HS-5 (cell line): ENCODE measurements at places on chromosomes 7 and 10.

DNA sequence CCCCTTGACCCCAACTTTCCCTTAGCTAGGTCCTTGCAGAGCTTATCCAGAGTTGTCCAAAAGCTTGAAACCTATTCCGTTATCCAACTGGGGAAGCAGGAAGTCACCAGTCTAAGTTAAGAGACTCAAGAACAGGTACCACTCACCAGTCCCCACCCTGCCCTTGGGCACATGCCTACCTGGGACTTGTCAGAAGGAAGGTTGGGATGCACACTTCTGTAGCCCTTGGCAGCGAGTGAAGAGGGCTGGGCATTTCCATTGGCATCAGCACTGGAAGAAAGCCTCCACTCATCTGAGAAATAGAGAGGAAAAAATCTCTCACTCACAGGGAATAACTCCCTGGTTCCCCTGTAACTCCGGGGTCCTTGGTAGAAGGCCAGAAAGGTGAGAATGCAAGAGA lies 131.0 kb upstream of the PDLIM1 start:
- no peak for DNase-seq

- DNase-seq, result no peak
Observed at GRCh38 chr10:5618829-5619228, 47.6 kb downstream of the ASB13 start.

DNA sequence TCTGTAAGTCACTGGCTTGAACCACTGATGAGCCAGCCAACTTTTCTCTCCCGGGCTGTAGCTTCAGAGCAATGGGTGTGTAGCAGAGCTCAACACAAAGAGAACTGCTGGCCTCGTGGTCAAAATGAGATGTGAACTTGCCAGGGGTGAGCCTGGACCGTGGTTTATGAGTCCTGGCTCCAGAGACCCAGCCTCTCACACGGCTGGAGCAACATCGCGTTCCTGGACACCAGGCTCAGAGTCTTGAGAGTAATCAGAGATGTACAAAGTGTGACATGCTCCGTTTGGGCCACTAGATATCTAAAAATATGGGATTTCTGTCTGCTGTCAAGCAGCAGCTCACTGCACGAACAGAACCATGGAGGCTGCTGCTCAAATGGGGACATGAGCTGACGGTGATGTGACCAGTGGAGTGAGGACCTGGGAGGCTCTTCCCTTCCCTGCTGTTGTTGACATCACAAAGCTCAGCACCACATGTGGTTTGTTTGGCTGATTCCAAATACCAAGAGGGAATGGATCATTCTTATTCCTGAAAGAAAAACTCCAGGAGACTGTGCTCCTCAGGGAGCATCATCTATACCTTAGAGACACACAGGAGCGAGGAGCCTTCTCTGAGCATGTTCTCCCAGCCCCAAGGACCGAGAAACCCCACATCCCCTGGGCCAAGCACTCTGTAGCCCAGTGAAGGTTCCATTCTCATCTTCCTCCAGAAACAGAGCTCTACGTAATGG lies 9.2 kb upstream of the SVIL start:
- DNase-seq, result no peak

- DNase-seq, result no peak
Observed at GRCh38 chr7:27661811-27662489, 733 bp downstream of the HIBADH start.

DNA sequence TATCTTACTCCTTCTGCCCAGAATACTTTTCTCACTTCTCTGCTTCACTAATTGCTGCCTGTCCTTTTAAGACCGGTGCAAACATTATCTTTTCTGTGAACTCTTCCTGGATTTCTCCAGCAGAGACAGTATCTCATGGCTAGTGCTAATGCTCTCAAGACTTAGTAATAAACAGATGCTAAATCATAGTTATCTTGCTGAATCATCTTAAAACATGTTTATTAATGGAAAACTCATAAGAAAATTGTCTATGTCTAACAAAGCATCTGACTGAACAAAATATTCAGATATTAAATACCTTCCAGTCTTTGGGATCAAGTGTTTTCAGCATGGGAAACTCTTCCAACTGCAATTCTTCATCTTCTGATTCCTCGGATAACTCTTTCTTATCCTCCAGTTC lies 3.1 kb downstream of the DNAJC2 start:
- DNase-seq, result no peak

- no peak for DNase-seq
Observed at GRCh38 chr7:101555269-101555920, 73.7 kb downstream of the MYL10 start.

GRCh38 chr7:128025819-128026218 lies 5.4 kb downstream of the LRRC4 start:
- DNase-seq, result no peak

GRCh38 chr7:70647801-70648498 lies 484.0 kb upstream of the GALNT17 start:
- DNase-seq, result no peak

DNA sequence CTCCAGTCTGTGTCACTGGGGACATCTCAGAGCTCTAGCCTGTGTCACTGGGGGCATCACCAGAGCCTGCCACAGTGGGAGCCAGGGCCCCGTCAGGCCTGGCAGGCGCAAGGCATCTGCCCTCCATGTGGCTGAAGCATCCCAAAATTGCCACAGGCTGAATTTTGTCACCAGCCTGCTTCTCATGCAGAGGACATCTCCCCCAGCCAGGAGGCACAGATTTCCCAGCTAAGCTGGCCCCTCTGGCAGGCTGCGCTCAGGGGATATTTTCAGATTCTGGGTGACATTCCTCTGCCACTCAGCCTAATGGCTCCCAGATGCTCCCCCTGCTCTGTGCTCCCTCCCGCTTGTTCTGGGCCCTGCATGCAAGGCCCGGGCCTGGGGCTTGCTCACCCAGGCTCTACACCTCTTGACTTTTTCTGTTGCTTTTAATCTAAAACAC lies 64.6 kb downstream of the COL13A1 start:
- DNase-seq, result no peak

GRCh38 chr10:116190883-116191282 lies 82.1 kb downstream of the GFRA1 start:
- DNase-seq, result no peak

- no peak for DNase-seq
Observed at GRCh38 chr7:101104799-101105198, 19.5 kb downstream of the TRIM56 start.

- DNase-seq, result peak; percentile 74
Observed at GRCh38 chr7:43119371-43120075, 7.1 kb downstream of the HECW1 start.

DNA sequence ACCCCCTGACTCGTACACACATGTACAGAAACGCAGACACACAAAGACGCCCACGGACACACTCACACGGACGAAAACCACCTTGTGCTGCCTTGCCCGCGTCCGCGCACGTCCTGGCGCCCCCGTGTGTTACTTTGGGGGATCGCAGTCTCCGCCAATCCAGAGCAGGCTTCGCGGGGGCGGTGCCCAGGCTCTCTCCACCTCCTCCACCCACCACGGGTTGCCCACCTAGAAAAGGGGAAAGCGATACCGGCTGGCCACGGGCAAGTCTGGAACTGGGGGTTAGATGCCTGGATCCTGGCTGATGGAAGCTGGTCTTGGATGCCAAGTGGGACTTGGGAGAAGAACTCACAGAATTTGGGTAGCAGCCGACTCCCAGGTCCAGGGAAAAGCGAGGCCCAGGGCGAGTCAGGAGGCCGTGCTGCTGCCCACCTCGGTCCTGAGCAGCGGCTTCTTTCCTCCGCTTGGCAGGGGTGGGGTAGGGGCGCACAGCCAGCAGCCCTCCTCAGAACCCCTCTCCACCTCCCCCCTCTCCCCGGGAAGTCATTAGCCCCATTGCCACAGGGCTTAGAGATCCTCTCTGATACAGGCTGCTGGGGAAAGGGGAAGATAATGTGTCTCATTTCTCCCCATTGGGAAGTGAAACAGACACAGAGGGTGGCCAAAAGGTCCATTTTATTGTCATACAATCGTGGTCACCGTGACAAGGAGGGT lies 4.6 kb upstream of the VGF start:
- no peak for DNase-seq

DNA sequence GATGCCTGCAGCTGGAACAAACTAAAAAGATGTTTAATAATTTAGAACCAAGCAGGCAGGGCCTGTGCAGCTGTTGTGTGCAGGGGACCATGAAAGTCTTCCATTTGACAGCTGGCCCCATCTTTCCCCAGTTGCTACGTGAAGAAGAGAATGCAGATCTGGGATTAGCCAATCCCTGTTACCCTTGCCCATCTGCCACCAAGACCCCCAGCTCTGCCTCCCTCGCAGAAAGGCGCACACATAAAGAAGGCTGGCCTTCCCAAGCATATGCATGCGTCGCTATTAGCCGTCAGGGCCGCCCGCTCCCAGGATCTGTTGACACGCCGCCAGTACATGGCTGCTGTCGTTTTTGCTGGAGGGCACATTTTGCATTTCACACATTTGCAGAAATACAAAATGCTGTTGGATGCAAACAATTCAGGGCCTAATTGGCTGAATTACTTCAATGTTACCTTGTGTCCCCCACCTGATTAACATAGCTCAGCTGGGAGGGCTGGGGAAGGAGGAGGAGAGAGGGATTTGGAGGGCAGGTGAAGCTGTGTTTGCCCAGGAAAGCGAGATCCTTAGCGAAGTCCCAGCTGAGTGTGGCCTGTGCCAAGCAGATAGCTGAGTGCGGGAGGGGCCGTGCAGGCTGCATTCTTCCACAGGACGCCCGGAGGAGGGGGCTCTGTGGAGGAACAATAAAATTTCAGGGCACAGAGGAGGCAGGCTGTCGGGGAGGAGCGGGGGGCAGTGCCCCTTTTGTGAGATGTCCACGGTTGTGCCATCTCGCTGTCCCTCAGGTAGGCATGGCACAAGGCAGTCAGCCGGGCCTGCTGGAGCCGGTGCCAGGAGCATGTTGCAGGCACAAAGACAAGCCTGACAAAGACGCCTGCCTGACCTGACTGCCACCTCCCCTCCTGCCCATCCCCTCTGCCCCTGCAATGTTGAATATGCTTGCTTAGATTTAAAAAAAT lies 443.0 kb upstream of the MKI67 start:
- DNase-seq, result no peak

- DNase-seq, result no peak
Observed at GRCh38 chr7:99096124-99096887, 47.6 kb downstream of the SMURF1 start.

- no peak for DNase-seq
Observed at GRCh38 chr10:1162481-1163203, 106.5 kb downstream of the WDR37 start.

- DNase-seq, result no peak
Observed at GRCh38 chr7:134942690-134943466, 43.4 kb upstream of the AGBL3 start.

DNA sequence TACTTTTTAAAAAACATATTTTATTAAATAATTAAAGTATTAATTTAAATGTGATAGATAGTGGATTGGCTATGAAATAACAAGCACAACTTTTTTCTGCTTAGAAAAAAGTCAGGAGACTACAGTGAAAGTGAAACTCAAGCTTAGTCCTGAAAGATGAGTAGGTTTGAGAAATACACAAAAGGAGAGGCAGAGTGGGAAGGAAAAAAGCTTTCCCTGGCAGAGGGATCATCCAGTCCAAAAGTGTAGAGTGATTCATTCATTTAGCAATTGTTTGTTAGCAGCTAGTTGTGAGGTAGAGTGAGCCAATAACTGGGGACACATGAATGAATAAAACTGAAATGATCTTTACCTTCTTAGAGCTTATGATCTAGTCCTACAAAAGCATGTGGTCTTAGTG lies 93.5 kb downstream of the FOXP2 start:
- DNase-seq, result no peak

DNA sequence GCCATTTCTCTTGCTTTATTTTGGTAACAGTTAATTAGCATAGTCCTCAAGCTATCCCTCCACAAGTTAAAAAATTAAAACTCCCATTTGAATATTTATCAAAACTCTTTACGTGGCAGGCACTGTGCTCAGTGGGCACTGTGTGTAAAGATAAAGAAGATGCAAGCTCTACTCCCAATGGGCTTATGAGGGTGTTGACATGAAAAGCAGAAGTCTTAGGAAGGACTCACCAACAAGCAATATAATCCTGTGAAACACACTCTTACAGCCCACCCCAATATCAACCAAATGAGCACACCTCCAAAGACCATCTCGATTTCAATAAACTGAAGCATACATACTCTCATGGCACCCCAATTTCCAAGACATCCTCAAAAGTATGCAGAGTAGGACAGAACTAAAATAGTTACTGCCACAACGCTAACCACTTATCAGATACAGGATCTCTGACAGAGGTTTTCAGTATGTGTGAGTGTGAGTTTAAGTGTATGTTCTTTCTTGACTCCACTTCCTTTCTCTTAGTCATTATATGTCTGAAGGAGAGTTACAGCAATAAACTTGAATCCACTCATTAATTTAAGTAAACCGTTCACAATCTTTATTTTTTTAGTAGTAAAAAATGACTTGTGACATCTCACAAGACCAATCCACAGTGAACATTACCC lies 120.0 kb downstream of the PDE1C start:
- DNase-seq, result no peak

GRCh38 chr7:33998476-33998875 lies 93.1 kb downstream of the BMPER start:
- no peak for DNase-seq

- no peak for DNase-seq
Observed at GRCh38 chr7:36985316-36985715, 261.0 kb upstream of the AOAH start.

DNA sequence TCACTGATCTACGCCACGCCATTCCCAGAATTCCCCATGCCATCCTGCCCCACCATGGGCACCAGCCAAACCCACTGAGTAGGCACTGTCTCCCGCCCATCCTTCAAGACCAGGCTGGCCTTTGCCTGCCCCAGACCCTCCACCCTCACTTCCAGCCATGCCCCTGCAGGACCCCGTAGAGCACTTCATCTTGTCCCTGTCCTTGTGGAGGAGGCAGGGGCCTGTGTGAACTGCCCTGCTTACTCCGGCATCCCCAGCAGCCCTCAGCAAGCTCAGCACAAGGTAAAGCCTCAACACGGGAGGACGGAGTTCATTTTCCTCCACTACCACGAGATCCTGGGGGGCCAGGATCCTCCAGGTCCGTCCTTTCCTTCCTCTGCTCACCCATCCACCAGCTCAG lies 577.7 kb downstream of the PTPRN2 start:
- DNase-seq, result no peak

GRCh38 chr10:124977648-124978375 lies 35.9 kb downstream of the ZRANB1 start:
- no peak for DNase-seq

DNA sequence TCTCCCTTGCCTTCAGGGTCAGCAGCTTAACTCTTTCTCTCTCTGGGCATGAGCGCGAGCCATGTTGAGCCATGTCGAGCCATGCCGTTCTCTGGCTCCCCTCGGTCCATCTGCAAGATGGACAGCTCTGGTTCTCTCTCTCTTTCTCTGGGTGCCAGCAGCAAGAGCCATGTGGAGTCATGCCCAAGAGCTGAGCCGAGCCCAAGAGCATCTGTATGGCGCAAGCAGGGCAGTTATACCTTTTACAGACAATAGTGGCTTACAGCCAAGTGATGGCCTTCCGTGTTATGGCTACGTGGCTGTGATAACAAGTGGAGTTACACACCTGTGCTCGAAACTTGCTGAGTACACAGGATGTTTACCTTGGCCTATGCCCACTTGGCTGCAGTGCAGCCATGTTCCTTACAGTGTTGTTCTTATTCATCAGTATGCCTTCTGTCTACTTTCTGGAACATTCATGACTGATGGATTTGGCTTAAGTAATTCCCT lies 327.7 kb downstream of the GLRX3 start:
- DNase-seq, result no peak
